ENCODE measurements at places on chromosomes 3 and 15.

DNA sequence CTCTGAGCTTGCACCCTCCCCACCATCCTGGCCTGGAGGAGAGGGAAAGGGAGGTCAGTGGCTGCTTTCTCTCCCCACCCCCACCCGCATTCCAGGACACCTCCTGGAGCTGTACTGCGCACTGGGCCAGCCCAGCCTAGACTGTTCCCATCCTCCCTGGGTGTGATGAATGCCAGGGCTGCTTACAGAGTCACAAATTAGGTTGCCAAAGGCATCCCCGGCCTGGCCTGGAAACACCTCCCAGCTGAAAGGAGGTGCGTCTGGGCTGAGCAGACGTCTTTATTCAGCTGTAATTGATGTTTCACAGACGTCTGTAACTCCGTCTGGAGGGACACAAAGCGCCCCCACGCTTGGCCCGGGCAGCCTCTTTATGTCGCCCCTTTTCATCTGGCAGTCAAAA is 47.6 kb downstream of the RHCG start:
- no peak for DNase-seq

GRCh38 chr3:134918441-134918840 is 123.4 kb downstream of the EPHB1 start:
- no peak for DNase-seq

DNA sequence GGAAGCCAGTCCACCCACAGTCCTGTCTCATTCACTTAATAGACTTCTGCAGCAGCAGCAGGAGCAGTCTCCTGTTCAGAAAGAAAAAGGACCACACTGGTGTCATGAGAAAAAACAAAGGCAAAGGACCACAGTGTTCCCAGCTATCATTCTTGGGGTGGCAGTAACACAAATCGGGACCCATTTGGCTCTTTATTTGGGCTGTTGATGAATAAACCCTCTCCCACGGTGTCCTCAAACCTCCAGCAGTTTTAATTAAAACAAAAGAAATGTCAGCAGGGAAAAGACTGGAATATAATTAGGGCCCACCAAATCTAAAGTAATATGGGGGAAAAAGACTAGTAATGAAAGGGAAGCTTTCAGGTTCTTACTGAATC is 210.5 kb upstream of the SLC2A2 start:
- no peak for DNase-seq

DNA sequence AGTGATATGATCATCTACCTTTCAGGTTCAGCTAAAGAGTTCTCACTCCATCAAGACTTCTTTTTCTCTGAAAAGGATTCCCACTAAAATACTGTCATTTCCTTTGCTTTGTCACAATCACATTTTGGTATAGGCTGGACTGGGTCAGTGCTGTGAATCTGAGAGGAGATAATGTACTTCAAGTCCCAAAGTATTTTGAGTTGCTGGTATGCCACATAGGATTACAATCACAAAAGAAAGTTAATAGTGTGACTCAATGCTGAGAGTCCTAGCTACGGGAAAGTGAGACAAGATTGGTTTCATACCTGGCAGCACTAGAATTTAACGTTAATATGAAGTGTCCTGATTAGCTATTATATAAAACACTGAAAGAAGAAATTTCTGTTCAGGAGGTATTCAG is 1073.5 kb downstream of the FHIT start:
- no peak for DNase-seq

GRCh38 chr3:189308608-189309007 is 136.8 kb downstream of the TPRG1 start:
- DNase-seq: no peak

DNA sequence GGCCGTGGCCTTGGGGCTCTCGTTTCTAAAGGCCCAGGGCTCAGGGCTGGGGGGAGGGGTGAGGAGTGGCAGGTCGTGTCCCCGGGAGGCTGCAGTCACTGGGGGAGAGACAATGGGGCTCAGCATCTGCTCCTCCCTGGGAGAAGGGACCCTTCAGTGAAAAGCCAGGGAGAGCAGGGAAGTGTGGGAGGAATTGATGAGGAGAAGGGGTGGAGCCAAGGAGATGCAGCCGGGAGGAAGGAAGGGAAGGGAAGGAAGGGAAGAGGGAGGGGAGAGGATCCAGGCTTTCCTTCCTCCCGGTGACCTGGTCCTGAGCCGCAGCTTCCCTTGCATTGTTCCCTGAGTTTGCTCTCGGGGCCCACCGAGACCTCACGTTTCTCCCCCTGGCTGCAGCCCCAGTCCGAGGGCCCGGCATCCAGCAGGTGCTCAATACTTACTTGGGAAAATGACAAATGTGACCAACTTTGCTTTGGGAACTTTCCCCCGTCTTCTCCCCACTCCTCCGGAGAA is 1.4 kb upstream of the ZNF710 start:
- no peak for DNase-seq

- DNase-seq: no peak
Measured at GRCh38 chr3:59608356-59608755, 558.5 kb upstream of the CFAP20DC start.

DNA sequence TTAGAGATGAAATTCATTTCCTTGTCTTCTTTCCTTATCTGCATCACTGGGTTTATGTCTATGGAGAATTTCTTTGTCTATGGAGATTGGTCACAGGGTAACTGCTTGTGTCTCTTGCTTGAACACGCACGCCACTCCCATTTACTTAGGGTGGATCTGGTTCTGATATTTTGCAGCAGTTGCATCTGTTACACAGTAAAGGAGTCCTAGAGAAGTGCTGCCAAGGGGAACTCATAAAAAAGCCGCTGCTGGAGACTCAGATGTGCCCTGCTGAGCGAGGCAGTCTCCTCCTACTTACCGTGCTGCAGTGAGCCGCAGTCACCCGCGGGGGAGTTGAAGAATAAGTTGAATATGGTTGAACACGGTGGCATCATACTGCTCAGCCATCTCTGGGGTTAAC is 105.2 kb upstream of the KLHL25 start:
- no peak for DNase-seq

DNA sequence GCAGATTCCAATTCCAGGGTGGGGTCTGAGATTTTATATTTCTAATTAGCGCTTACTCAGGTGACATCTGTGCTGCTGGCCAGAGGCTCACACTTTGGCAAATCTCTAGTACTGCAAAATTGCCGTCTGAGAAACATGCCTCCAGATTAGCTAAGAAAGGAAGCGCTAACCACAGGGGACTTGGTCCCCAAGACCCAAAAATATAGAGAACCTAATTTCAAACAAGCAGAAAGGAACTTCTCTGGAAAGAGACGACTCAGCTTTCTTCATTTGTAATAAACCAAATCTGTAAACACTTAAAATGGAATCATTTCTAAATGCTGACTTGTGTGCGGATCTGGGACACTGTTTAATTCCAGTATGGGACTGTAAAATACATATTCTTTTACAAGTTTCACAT is 55.7 kb downstream of the B3GNT5 start:
- no peak for DNase-seq

- no peak for DNase-seq
Measured at GRCh38 chr15:76582550-76582949, 246.0 kb downstream of the ISL2 start.

GRCh38 chr3:182041668-182042291 is 330.1 kb downstream of the SOX2 start:
- no peak for DNase-seq

- DNase-seq: no peak
Measured at GRCh38 chr15:72382146-72382545, 6.3 kb upstream of the HEXA start.

DNA sequence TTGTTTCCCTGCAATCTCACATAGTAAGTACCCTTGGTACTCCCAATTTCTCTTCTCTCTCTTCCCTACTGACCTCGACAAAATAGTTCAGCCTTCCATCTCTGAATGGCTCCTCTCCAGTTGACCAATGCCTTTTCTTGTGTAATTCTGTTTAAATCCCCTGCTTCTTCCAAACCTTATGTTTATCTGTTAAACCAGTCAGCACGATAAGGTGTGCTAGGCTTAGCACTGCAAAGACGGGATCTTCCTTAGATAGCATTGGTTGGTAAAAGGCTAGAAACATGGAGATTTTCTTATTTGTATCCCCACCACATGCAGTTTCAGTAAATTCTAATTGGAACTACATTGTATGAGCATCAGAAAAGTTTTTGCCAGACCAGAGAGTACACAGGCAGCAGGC is 25.8 kb upstream of the KCNMB3 start:
- DNase-seq: no peak

DNA sequence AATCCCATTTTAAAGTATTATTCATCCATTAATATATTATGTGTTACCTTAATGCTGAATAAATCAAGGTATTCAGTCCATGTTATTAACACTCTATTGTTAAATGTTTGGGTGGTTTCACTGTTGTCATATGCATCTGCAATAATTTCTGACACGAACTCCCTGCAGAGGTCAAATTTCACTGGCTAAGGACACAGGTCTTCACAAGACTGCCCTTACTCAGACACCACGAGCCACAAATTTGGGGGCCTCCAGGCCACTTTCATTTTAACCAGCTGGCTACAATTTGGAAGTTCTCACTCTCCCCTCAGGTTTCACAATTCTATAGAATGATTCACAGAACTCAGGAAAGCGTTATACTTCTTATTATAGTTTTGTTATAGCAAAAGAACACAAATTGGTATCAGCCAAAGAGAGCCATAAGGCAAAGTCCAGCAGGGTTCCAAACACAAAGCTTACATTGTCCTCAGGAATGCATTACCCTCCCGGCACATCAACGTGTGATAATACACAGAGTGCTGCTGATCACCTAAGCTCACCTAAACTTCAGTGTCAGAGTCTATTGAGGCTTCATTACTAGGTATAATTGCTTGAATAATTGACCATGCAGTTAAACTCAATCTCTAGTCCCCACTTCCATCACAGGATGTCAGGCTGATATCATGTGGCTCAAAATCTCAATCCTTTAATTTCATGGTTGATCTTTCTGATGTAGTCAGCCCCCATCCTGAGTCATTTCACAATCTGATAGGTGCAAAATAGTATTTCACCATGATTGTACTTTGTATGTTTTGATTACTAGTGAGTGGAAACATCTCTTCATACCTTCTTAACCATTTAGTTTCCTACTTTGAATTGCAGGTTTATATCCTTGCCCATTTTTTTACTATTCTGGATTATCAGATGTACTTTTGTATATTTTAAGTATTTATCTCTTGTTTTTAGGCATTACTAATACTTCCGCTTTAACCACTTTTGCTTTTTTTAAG is 441.4 kb upstream of the AGTR1 start:
- no peak for DNase-seq

- no peak for DNase-seq
Measured at GRCh38 chr3:70568626-70569025, 256.2 kb upstream of the MDFIC2 start.

GRCh38 chr15:45448066-45448915 is 69.9 kb upstream of the GATM start:
- no peak for DNase-seq

GRCh38 chr15:66196602-66197001 is 56.9 kb downstream of the MEGF11 start:
- no peak for DNase-seq

DNA sequence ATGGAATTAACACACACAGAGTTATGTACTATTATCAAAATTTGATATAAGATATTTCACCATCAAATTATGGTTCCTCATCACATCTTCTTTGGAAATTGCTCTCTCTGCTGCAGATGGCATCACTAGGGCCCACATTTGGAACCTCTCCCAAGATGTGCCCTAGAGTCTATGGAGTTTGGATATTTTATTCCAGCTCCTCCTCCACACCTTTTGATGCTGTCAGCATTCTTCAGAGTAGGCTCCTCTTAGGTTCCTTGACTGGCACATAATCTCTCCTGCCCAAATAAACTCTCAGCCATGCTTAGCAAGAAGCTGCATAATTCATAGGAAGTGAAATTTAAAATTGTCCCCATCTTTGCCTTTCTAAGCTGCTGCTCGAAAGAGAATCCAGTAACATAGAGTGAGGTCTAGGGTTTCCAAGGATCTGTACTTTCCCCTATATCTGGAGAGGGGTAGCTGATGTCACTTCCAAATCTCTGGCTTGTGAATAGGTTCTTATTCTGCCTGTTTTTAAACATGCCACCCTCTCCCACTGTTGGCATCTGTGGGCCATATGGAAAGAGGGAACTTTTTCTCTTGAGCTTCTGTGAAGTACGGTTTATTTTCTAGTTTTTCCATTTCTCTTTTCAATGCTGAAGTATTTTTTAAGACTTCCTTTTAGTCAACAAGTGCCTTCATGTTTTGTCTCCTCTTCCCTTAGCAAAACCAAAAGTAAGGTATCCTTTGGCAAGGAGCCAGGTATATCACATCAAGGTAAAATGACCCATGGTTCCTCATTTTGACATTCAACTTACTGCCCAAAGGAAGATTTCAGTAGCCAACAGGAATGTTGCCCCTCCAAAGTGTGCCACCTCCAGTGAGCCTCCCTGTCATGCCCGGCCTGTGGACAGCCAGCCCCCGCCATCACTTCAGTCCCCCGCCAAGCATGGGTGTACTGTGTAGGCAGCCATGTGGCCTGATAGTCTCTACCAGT is 75.3 kb upstream of the C2CD4B start:
- DNase-seq: no peak

DNA sequence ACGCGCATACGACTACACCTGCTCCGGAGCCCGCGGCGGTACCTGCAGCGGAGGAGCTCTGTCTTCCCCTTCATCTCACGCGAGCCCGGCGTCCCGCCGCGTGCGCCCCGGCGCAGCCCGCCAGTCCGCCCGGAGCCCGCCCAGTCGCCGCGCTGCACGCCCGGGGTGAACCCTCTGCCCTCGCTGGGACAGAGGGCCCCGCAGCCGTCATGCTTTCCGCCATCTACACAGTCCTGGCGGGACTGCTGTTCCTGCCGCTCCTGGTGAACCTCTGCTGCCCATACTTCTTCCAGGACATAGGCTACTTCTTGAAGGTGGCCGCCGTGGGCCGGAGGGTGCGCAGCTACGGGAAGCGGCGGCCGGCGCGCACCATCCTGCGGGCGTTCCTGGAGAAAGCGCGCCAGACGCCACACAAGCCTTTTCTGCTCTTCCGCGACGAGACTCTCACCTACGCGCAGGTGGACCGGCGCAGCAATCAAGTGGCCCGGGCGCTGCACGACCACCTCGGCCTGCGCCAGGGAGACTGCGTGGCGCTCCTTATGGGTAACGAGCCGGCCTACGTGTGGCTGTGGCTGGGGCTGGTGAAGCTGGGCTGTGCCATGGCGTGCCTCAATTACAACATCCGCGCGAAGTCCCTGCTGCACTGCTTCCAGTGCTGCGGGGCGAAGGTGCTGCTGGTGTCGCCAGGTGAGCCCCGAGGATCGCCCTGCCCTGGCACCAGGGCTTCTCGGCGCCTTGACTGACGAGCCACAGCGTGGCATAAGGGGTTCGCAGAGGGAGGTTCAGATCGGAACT is 420 bp downstream of the SLC27A2 start:
- peak; percentile 17 for DNase-seq

All from left ventricle myocardium inferior (tissue), 1 donor.